Hepatic stellate cell (primary cell): ENCODE measurements at places on chromosomes 12 and 14.

GRCh38 chr14:81123811-81124210, 96.9 kb downstream of the GTF2A1 start:
- DNase-seq = no peak

DNA sequence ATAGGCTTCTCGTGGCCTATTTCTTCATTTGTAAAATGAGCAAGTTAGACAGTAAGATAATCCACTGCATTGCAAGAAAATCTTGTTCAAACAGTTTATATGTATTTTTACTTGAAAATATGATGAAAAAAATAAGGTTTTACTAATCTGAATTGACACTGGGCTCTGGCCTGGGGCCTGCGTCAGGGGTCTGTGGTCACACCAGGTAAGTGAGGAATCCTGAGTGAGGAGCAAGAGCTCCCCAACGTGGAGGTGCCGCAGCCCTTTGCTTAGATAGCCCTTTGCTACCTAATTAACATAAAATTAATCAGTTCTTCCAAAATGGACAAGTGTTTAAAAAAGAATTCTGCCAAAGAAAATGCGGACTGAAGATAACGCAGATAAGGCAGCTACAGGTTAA, 39.1 kb upstream of the STAB2 start:
- no peak for DNase-seq

DNA sequence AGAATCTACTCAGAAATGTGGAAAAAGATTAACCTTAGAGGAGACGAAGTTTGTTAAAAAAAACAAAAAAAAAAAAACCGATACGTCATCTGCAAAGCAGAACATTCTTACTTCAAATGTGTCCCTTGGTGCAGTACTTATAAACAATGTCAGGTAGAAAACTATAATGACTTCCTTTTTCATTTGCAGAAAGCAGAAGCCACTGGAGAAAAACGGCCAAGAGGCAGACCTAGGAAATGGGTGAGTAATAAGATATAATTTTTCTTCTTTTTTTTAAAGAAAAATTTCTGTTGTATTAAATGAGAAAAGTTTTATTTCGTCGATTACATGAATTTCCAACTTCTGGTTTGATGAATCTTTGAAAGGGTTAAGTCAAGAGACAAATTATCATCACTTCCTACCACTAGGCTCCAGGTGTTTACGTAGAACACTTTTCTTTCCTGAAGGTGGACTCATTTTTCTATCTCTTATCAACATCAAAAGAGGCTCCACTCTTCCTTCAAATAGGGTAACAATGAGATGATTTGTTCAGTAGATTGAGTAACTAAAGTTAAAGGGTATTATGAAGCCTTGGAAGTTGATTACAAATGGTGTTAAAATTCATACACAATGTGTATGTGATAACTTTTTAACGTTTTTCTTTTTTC, 14.2 kb downstream of the HMGA2 start:
- DNase-seq = no peak

- DNase-seq = no peak
Observed at GRCh38 chr12:79441534-79441933, 249.2 kb downstream of the PAWR start.

DNA sequence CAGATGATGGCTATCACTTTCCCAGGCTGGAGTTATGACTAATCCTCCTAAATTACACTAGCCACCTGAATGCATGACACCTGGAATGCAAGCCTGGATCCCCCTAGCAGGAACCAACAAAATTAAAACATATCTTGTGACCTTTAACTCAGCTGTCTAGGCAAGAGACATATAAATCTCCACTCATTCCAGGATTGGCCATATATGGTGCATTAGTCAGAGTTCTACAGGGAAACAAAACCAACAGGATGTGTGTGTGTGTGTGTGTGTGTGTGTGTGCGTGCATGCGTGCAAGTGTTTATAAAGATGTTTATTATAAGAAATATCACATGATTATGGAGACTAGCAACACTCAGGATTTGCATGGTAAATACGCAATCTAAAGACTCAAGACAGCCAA, 212.8 kb downstream of the KIF21A start:
- no peak for DNase-seq

GRCh38 chr14:64196814-64197411, 97.3 kb downstream of the ESR2 start:
- DNase-seq = peak; percentile 59

- no peak for DNase-seq
Observed at GRCh38 chr12:11812241-11812585, 162.7 kb downstream of the ETV6 start.

DNA sequence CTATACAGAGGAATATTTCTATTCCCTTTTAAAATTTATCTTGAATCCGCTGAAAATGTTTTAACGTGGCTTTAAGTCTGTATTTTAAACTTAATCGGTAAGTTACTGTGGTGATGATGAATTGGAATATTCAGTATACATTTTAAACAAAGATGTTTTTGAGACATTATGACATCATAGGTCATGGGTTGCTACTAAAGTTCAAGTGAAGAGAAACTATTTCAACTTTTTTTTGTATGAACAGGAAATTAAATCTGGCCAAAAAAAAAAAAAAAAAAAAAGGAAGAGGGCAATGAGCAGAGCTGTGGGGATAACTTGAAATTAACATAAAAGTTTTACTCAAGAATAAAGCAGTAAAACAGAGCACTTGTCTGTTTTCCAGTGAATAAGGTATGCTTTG, 109.0 kb downstream of the PLEKHA5 start:
- DNase-seq = no peak

GRCh38 chr12:131900397-131900796, 6.0 kb downstream of the ULK1 start:
- no peak for DNase-seq

GRCh38 chr12:40745386-40745785, 53.1 kb downstream of the CNTN1 start:
- no peak for DNase-seq

DNA sequence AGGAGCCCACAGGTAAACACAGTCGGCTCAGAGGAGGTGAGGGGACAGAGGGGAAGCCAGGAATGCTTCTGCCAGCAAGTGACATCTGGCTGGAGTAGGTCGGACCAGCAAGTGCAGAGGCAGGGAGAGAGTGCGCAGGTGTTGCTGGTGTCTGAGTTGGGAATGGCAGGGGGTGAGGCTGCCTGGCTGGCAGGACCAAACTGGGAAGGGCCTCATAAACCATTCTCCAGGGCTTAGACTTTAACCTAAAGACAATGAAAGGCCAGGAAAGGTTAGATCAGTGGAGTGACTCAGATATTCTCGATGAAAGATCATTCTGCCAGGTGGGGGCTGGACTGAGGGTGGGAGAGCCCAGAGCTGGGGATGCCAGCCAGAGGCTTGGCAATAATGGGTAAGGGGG, 66.4 kb downstream of the ITPK1 start:
- DNase-seq = no peak

- DNase-seq = no peak
Observed at GRCh38 chr12:112029301-112029700, 16.1 kb downstream of the ERP29 start.

GRCh38 chr12:106897082-106897481, 58.6 kb upstream of the TMEM263 start:
- DNase-seq = no peak

GRCh38 chr14:100278702-100279101, 27.5 kb downstream of the SLC25A29 start:
- DNase-seq = peak; percentile 86

DNA sequence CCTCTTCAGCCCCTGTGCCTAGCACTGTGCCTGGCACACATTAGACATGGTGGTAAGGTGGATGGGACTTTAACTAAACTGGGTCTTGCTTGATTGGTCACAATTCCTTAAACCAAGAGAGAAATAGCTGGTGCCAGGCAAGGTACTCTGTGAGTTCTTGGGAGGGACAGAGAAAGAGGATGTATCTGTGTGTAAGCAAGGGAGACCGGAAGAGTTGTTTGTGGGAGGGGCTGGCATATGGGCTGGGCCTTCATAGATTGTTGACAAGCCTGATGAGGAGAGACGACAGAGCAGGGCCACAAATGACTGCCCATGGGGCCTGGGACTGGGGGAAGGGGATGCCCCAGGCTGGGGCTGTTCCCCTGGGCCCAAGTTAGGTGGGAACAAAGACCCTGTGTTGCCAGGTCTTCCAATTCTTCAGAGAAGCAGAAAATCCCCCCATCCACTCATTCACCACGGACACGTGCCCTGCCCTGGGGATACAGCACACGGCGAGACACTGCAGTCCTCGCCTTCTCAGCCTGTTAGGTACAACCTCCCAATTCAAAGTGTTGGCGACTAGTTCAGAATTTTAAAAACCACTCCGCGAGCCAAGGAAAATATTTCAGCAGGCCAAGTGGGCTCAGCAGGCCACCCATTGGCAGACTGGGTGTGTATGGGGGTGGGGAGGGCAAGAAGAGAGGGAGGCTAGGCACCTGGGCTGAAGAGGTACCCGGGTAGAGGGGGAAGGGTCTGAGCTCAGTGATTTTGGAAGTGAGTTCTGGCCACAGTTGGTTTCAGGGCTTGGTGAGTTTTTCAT, 11.4 kb upstream of the CYP46A1 start:
- no peak for DNase-seq

DNA sequence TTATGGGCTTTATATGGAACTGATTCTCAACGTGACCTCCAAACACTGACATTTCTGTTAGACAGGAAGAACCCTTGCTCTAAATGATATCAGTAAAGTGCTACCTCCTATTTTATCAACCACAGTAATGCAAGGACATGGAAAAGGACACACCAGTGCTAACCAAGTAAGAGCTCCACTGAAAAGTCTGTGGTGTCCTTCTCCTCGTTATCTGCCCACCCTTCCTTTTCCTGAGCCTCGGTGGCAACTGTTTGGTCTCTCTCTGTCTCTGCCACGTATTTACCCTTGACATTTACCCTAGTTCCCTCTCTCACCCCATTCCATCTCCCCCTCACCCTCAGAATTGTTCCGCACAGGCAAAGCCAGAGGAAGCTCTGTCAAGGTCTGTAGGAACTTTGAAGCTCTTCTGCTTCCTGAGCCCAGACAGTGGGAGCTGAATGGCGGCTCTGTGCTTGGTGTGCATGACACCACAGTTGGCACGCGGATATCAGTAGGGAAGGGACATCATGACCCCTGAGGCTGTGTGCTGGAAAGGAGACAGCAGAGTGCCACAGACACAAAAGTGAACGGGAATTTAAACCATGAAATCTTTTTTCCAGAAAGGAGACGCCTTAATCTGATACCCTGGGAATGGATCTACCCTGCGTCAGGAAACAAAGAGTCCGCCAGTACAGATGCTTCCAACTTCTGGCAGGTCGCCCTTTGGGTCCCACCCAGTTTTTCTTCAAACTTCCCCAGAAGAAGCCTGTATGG, 50.8 kb downstream of the NTN4 start:
- no peak for DNase-seq

DNA sequence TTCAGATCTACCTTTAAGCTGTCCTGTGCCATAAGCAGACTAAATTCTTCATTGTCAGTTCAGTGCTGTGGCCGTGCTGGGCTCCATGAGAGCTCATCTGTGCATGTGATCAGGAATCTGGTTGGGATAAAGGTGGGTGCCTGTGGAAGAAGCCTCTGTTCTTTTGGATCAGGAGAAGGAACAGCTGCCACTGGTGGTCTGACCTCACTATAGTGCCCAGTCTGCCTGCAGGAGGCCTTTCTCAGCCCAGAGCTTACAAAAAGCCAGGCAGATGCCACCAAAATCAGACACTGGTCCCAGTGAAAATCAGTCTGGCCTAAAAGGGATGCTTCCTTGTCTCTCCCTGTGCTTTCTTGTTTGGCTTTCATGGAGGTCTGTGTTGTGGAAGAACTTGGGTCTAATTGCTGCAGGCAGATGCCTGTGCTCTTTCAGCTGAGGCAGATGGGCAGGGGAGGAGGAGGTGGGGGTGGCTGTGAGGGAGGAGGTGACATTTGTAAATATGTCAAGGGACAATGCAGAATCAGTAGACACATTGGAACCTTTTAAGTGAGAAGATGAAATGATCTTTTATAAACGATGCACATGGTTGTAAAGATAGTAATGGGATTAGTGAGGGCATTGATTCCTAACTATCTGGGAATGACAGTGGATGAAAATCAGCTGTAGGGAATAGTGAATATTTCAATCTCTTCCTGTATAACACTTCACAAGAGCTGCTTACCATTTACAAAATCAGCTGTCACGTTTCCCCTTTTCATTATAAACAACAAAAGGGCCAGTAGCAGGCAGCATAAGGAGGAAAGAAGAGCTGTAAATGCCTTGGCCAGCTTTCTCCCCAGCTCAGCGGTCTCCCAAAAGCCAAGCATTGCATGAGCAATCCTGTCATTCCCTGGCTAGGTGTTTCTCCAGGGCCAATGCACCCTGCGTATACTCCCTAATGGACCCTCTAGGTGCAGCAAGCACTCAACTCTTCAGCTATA, 44.6 kb downstream of the CACNA2D4 start:
- no peak for DNase-seq

- no peak for DNase-seq
Observed at GRCh38 chr12:49872381-49872780, 29.5 kb upstream of the BCDIN3D start.

GRCh38 chr14:76964695-76965094, 63.8 kb downstream of the IRF2BPL start:
- no peak for DNase-seq

- peak; percentile 3 for DNase-seq
Observed at GRCh38 chr12:91577586-91578539, 395.2 kb upstream of the DCN start.
